GM18507 (cell line): ENCODE measurements at places on chromosomes 4 and X.

DNA sequence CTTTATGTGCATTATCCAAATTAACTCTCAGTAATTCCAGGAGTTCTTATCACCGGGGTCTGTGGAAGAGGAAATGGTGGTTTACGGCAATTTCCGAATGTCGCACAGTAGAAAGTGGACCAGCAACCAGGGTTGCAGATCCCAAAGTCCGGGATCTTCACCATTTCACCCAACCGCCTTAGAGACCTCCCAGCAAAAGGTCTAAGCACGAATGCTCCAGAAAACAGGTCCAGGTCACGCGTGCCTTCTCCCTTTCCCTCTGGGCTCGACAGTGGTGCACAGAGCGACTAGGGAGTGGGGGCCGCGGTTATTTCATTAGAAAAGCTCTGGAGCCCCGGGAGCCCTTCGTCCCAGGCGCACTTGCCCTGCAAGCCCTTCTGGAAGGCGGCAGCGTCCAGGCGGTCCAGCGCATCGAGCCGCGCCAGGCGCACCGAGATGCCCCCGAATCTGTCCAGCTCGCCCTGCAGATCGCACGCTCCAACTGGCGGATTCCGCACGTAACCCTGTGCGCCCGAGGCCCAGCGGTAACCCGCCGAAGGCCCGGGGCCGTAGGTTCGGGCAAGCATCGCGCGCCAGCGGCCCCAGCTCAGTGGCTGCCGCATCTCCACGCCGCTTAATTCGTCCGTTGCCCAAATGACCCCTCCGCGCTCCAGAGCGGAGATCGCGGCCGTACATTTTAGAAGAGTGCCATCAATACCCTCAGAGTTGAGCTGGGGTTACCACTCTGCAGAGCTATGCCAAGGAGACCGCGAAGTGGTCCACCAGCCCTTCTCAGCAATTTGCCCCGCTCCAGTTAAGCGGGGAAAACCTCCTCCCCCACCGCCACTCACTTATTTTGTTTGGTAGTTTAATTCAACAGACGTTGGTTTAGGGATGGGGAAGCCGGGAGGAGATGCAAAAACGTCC, at the start of gene NUDT6:
Gene NUDT6, minus strand, starts transcription at position 627 of the 906 bp plus-strand sequence. Its CDS starts 25 bp downstream, at position 602.
- peak; percentile 25 for DNase-seq

DNA sequence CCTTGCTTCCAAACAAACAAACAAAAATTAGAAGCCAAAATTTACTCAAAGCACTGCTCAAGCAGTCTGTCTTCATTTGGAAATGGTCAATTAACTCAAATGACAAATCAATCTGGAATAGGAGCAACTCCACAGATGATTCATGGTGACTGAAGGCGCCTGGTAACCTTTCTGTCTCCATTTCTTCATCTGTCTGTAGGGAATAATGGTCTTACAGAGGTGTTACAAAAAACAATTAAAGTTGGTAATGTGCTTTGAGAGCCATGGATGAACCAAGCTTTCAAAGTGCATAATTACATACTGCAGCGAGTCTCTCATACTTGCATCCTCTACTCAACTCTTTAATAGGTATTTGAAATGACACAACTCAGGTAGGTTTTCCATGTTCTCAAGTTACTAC, 38.3 kb upstream of the STAG2 start:
- no peak for DNase-seq

GRCh38 chrX:154486396-154487207, at the start of gene UBL4A:
UBL4A (minus strand) TSS chrX:154486615; CDS start chrX:154486584, 31 bp downstream.
- peak; percentile 30 for DNase-seq

GRCh38 chr4:683982-684622, 4.8 kb downstream of the SLC49A3 start:
- DNase-seq = no peak

DNA sequence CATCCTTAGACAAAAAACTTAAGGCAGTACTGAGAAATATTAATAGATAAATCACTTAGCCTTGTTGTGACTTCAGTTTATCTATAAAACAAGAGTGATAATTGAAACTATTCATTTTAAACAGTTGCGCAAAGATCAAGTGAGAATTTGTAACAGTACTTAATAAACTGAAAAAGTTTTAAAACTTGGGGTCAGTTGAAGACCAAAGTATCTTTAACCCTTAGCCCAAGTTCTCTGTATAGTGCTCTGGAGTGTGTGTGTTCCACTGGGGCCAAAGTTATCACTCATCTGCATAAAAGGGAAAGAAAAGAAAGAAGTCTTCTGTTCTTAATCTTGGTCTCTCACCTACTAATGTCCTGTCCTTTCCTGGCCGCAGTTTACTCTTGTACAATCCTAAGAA, 11.3 kb downstream of the SMIM14 start:
- DNase-seq = no peak

DNA sequence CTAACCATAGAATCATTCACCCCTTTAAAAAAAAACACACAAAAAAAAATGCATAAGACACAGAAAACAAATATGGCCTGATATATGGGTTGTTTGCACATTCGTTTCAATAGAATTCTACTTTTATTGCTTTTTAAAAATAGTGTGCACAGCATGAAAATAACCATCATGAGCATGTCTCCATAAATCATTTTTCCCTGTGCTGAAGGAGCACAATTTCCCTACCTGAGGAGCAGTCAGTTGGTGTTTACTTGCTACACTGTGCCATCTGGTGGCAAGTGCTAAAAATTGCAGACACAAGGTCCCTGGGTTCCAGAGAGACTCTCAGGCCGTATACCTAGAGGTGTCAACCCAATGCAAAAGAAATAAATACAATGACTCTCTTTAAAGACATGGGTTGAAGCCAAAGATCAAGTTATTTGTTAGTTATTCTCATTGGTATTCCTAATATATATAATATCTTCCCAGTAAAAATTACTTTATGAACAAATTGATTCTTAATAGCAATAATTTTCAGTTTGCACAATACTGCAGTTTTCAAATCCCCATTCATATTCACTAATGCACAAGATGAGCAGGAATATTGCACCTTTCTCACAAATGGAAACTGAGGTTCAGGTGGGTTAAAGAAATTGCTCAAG, 551.4 kb downstream of the IQCM start:
- DNase-seq = peak; percentile 2

DNA sequence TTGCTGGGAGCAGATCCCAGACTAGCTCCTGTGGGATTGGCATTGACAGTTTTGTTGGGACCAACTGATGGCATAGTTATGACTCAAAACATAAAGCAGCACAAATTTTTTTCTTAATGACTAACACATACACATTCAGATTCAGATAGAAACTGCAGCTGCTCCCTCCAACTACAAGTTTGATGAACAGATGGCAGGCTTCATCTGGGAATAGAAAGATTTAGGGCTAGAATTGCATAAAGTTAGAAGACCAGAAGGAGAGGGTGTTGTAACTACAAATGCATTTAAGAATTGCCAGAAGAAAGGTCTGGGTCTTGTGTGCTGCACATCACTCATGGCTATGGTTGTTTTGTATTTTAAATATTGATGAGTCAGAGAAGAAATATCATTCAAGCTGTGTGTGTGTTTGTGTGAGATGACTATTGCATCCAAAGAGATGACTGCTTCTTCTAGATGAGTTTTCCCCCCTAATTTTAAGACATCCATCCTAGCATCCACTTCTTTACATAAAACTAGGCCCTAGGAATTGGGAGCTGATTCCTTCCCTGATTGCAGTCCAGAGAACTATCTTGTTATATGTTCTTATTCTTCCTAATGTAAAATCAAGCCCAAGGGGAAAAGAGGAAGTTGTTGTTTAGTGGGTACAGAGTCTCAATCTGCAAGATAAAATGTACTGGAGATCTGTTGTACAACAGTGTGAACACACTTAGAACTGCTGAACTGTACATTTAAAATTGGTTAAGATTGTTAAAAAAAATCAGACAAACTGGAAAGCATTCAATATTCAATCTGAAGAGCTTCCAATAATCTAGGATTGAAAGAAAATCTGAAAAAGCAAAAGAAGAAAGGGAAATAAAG, 175.1 kb downstream of the PARM1 start:
- no peak for DNase-seq

- DNase-seq = no peak
These were observed 504.3 kb upstream of the ZFP42 start for GRCh38 chr4:187491286-187491685.

DNA sequence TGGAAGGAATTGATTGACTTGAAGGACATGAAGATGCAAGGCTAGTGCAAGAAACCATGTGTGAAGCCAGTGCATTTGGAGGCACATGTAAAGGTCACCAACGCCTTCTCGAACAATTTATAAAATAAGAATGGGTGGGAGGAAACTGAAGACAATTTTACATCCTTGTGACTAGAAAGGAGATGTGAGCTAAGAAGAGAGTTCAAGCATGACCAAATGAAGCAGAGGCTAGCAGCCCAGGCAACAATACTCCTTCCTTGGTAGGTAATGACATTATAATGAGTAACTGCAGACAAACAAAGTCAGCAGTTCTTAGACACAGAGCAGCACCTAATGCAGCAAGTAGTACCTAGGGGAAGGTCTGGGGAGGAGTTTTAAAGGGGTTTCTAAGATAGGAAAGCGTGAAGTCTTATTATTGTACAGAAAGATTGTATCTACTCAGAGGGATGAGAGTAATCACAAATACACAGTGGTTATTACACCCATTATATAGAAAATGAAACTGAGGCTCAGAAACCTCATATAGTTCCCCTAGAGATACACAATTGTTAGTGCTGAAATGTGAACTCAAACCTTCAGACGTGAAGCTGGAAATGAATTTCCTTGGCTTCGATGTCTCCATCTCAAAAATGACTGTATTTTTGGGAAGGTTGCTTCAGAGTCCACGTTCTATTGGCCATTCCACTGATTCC, 56.1 kb downstream of the ATXN3L start:
- no peak for DNase-seq

DNA sequence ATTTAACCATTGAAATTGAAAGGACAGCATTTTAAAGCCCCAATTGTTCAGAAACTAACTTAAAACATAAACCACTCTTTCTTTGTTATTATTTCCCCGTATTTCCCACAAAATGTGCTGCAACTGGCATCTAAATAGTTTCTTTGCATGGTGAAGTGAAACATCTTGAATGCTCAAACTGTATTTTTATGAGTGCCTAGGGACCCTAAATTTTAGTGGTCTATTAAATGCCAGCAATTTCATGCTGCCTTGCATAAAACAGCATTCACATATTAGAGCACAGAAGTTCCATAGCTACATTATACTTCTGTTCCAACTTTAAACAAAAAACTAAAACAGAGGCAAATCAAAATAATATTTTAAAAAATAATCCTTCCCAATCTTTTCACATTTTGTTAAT, 5.4 kb downstream of the RAB28 start:
- no peak for DNase-seq

GRCh38 chr4:144181391-144181790, 40.9 kb upstream of the GYPA start:
- no peak for DNase-seq

DNA sequence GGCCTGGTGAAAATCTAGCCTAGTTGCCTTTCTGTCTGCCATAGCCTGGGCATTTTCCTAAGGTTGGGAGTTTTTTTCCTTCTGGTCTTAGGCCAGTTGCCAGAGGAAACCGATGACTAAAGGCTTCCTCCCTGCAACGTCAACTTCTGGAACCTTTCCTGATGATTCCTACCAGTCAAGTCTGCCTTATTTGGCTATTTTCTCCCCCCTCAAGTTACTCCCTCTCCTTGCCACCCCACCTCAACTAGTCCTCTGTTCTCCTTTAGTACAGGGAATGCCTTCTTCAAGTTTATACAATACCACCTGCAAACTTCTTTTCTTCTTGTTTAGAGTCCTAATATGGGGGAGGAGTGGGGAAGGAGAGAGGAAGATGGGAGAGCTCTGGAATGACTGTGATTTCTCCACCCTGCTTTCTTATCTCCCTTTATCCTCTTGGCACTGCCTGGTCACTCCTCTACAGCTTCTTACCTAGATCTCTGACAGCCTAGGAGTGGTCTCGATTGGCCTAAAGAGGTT, 10.6 kb downstream of the MSN start:
- no peak for DNase-seq

- DNase-seq = peak; percentile 9
These were observed 70.0 kb upstream of the FAM241A start for GRCh38 chr4:112075129-112075753.

- DNase-seq = no peak
These were observed 46.9 kb downstream of the XIAP start for GRCh38 chrX:123906557-123907316.

- DNase-seq = no peak
These were observed 13.8 kb downstream of the GPM6B start for GRCh38 chrX:13803116-13803515.

DNA sequence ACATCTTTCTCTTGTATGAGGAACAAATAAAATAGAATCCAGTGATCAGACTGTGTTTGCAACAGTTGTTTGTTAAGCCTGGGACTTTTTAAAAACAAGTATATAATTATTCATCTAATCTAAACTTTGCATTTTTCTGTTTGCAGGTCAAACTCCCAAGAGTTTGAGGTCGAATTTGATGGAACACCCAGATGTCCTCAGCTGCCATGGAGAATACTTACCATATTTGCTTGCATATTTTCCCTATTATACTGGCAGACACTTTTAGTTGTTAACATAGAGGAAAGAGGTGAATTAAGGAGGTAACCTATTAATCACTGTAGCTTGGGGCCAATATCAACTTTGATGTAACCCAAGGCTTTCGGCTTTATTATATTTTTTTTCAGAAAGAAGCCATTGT, 401.5 kb upstream of the DIPK2B start:
- no peak for DNase-seq

GRCh38 chr4:162010362-162010761, 153.4 kb downstream of the FSTL5 start:
- no peak for DNase-seq

GRCh38 chrX:2468261-2469195, 32.2 kb downstream of the DHRSX start:
- no peak for DNase-seq

DNA sequence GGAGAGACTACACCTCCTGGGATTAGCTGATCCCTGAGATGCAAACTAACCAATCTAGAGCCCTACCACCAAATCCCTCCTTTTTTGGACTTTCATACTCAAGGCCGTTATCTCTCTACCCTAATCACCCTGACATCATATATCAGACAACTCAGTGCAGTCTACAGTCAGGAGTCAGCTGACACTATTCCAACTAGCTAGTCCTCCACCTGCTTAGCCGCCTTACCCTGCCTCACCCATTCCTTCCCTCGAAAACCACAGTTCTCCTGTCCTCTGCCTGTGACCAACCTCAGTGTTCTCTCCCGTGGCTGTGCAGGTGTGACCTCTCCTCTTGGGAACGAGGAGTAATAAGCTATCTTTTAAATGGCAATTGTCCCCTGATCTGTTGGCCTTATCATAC, 1.8 kb upstream of the PPEF2 start:
- no peak for DNase-seq

- DNase-seq = peak; percentile 75
These were observed 34.5 kb upstream of the HELT start for GRCh38 chr4:184983672-184984356.

- no peak for DNase-seq
These were observed 91.9 kb downstream of the TENT5D start for GRCh38 chrX:80511969-80512760.
